ENCODE measurements at places on chromosomes 1 and 21.

GRCh38 chr1:3640121-3640837 lies 9.6 kb downstream of the WRAP73 start:
- no peak for DNase-seq

GRCh38 chr1:163174524-163175437 lies 27.9 kb downstream of the RGS5 start:
- no peak for DNase-seq

- DNase-seq = no peak
Measured at GRCh38 chr1:66978201-66978600, 53.4 kb downstream of the MIER1 start.

DNA sequence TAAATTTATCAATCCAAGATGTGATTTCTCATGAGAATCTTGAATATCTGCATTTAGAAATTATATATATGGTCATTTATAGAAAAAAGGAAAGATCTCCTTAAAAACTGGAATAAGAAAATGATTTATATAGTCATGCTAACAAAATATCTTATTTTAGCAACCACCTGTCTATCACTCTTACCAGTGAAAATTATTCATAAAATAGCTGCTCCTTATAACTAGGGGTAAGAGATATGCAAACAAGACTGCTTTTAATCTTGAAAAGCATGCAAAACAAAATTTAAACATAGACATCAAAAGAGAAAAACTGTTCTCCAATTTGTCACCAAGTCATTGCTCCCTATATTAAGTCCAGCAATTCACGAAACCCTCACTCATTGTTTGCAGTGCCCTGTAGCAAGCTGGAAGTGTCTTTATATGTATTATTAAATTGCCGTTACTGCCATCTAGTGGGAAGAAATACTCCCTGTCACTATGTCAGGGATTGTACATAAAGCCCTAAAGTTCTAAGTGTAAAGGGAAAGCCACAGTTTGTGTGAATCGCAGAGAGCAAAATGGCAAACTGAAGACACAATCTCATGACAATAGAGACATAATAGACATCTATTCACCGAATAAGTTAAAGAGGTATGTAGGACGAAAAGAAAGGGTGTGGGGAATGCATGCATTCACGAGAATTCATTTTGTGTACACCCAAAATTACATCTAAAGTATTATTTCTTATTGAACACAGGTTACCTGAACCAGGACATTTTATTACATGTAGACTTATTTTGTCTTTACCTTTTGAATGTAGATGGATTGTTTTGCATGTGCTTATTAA lies 600.5 kb downstream of the USP25 start:
- no peak for DNase-seq

GRCh38 chr1:204190212-204191211 lies 5.8 kb downstream of the KISS1 start:
- DNase-seq = no peak

All from stimulated activated CD4-positive, alpha-beta T cell treated with anti-CD3 and anti-CD28 coated beads, Interleukin-1b, Interleukin-23, amount 100 ng/mL, for 1 hour (primary cell).